ENCODE measurements at places on chromosomes 16 and 17. TPM values are rescaled to one million over a fixed set of nuclear protein-coding genes. Genes with fewer than 3 reads are reported as not detected.

HEATR9 gene
- total RNA-seq: not detected

ALOXE3 gene
- total RNA-seq: 0.82 TPM

ZP2 gene
- total RNA-seq: not detected

SYT17 gene
- 2.5 TPM for total RNA-seq

GRCh38 chr17:19262650-19263631, 25.8 kb downstream of the EPN2 start:
- DNase-seq: peak; percentile 59

GRCh38 chr17:44049294-44050060, 17.0 kb downstream of the LSM12 start:
- no peak for DNase-seq

DNA sequence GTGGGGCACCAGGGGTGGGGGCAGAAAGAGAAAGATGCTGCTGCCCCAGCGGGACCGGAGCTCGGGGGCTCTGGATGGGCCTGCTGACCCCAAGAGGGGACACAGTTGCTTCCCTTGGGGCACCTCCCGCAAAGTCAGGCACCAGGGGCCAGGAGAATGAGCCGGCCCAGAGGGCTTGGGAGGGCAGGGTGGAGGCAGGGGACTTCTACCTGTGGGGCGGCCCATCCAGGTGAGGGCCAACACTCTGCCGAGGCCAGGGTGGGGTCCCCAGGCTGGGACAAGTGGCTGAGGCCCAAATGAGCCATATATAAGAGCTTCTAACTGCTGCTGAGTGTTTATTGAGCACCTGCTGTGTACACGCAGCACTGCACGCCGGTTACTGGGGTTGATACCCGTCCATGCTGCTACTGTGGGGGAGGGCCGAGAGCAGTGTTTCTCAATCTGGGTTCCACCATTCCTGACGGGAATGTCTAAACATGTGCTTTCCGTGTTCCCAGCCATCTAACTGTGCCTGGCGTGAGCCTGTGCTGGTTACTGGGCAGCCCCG, 211.7 kb upstream of the GSE1 start:
- DNase-seq: no peak

DNA sequence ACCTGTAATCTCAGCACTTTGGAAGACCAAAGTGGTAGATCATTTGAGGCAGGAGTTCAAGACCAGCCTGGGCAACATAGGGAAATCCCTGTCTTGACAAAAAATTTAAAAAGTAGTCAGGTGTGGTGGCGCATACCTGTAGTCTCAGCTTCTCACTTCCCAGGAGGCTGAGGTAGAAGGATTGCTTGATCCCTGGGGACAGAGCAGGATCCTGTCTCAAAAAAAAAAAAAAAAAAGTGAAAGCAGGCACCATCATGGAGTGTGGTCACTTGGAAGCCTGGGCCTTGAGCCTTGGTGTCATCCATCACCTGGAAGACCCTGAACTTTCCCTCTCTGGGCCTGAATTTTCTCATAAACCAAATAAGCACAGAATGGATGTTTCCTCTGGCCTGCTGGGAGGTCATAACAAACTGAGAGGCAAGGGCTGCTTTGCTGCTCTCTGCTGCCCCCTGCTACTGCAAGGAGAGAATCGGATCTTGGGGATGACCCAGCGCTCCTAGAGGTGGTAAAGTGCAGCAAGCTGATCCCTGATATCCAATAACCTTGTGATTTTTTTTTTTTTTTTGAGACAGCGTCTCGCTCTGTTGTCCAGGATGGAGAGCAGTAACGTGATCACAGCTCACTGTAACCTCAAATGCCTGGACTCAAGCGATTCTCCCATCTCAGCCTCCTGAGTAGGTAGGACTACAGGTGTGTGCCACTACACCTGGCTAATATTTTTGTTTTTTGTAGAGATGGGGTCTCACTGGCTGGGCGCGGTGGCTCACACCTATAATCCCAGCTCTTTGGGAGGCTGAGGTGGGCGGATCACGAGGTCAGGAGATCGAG, 75.9 kb upstream of the RNU2-1 start:
- no peak for DNase-seq

DNA sequence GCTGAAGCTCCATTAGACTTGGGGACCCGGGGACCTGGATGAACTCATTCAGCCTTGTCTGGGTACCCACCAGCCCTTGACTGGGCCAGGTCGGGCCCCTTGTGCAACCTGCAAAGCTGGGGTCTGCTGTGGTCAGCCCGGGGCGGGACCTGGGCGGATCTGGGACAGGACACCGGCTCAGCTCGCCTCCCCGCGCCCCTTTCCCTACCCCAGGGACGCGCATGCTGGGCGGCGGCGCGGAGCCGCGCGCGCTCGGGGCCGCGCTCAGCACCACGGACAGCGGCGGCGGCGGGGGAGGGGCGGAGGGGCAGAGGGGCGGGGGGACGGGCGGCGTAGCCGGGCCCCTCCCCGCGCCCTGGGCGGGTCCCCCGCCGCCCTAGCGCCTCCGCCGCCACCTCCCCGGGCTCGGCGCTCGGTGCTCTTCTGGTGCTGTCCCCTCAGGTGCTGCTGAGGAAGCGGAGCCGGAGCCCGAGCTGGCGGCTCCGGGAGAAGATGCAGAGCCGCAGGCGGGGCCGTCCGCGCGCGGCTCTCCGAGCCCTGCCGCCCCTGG, 7.4 kb downstream of the ACD start:
- DNase-seq: no peak

GRCh38 chr17:55758171-55758570, 7.3 kb downstream of the PCTP start:
- no peak for DNase-seq
